ENCODE measurements at places on chromosomes 5 and 9.

GRCh38 chr9:79946712-79947111 is 374.9 kb downstream of the TLE4 start:
- DNase-seq: no peak

- DNase-seq: no peak
These were observed 66.1 kb upstream of the EDIL3 start for GRCh38 chr5:84450617-84451414.

DNA sequence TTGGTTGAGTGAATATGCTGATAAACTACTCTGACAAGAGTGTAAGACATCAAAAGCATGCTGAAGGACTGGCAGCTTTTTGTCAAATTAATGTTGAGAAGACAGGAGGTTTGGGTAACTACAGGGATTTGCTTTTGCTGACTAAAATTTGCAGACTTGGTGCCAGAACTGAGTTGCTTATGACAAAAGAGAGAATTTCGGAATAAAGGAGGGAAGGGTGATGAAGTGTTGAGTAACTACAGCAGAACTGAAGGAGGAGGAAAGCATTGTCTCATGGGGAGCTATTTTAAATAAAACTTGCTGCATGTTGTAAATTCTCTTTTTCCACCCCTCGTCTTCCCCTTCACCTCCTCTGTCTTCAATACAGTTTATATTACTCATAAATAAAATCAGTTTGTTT is 296.1 kb downstream of the YTHDC2 start:
- no peak for DNase-seq

DNA sequence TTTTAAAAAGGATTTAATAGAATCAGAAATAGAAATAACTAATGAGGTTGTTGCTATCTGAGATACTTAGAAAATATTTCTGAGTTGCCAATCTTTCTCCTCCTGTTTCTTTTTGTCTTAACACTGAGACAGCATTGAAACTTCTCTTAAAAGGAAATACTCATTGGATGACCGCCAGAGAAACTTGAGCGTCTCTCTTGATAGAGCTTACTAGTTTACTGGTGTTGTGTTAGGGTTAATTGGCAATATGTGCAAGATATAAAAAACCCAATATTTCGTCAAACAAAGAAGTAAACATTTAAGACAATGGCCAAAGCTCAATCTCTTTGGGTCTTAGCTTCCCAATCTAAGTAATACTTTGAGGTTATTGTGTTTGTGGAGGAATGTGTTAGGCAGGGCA is 176.4 kb upstream of the CHD1 start:
- no peak for DNase-seq

- no peak for DNase-seq
These were observed 15.0 kb upstream of the TIFAB start for GRCh38 chr5:135467051-135467625.

GRCh38 chr9:10026443-10026984 is 586.3 kb downstream of the PTPRD start:
- DNase-seq: no peak

DNA sequence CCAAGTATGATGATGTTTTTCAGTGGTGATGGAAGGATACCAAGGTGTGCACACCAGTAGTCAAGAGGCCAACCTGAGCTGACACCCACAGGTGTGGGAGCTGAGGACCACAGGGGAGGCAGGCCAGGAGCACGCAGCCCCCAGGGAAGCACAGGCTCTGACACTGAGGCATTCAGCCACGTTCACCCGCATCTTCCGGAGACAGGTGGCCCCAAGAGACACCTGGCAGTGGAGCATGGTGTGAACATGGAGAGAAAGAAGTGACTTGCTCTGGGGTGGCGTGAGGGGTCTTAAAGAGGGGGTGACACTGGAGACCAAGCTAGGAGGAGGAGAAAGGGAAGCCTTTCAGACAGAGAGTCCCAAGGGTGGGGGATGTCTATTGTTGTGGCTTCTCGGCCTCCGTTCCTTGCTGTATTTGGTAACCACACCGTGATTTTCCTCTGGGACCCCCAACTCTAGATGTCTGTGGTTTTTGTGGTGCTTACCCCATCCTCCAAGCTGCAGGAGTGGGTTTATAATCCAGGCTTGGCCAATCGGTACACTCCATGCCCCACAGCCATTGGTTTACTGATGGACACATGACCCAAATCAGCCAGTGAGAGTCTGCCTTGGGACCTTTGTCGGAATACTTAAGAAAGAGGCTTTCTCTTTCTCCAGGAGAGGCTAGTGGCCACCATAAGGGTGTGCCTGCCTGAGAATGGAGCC is 84.6 kb downstream of the HRH2 start:
- no peak for DNase-seq

GRCh38 chr9:33273972-33274328 is 9.1 kb downstream of the CHMP5 start:
- DNase-seq: no peak

GRCh38 chr5:153619771-153620170 is 129.3 kb downstream of the GRIA1 start:
- no peak for DNase-seq

GRCh38 chr5:77846422-77847128 is 70.4 kb upstream of the TBCA start:
- no peak for DNase-seq

DNA sequence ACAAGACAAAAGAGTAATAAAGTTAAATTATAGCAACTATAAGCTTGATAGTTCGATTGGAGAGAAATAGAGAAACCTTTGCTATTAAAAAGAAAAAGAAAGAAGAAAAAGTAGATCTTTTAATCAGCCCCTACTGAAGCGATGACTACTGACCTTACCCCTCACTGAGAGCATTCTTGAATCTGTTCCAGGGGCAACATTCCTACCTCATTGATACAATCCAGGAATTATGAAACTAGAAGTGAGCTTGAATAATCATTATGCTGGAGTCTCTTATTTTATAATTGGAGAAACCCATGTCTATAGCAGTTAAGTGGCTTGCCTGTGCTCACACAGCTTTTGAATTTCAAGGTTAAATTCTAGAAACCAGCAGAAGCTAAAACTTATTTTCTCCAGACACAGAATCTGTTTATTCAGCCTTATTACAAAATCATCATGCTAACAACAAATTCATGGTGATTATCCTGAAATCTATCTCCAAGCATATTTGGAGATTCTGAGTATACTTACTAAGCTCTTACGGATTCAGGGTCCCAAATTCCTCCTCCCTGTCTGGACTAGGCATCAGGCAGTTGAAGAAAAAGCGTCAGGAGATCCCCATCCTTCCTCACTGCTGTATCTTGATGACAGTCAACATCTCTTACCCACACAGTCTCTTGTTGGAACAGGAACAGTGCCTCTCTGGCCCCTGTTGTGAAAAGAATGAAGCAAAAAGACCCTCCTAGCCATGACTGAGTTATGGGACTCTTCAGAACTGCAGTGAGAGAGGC is 547.6 kb upstream of the WWC1 start:
- no peak for DNase-seq

- peak; percentile 18 for DNase-seq
These were observed 6.1 kb downstream of the CCNI2 start for GRCh38 chr5:132753135-132753987.

DNA sequence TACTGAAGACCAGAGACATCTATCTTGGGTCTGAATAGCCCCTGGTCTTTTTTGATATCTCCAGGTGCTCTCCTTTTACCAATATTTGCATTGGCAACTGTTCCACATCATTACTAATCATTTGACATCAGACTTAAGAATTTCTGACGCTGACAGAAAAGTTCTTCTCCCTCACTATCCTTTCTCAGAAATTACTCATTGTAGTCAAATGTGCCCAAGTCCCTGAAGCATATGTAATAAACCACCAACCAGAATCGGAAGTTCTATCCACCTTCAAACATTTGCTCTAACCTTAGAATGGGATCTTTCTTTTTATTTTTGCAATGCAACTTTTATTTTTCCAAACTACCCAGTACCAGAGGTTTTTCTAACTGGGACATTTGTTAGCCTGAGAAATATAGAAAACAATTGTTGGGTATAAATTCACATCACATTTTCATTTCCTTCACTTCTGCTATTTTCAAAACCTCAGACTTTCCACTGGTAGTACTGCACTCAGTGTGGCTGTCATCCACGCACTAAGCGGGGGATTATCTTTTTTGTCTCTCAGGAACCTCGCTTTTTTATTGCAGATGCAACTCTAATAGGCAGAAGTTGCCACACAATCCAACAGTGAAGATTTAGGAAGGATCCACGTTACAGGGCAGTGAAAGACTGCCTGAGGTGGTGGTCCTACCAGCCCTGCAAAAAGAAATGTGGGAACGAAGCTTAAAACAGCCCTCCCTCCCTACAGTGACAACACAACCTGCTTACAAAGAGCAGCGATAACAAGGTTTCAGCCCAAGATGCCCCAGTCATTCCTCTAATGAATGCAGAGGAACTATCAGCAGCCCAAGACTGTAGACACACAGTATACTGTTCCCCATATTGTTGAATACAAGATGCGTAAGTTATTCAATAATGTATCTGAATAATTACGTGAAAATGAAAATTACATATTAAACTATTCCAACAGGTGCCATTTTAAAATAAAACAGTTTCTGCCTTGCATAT is 201.2 kb downstream of the EBF1 start:
- no peak for DNase-seq

DNA sequence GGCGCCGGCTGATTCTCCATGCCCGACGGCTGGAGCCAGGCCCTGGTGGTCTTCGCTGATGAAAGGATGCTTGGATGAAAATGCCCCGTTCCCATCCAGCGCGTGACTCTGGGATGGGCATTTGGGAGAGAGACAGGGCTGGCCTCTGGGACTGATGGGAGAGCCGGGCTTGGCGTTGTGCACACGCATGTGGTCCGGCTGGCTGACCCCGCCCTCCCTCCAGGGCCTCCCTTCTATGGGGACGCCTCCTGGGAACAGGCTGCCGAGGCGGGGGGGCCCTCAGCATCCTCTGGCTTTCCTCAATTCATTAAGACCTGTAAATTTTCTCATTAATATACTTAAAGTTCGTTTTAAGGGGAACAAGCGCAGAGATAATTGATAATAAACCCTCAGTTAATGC is 36.8 kb downstream of the UNC5A start:
- no peak for DNase-seq

DNA sequence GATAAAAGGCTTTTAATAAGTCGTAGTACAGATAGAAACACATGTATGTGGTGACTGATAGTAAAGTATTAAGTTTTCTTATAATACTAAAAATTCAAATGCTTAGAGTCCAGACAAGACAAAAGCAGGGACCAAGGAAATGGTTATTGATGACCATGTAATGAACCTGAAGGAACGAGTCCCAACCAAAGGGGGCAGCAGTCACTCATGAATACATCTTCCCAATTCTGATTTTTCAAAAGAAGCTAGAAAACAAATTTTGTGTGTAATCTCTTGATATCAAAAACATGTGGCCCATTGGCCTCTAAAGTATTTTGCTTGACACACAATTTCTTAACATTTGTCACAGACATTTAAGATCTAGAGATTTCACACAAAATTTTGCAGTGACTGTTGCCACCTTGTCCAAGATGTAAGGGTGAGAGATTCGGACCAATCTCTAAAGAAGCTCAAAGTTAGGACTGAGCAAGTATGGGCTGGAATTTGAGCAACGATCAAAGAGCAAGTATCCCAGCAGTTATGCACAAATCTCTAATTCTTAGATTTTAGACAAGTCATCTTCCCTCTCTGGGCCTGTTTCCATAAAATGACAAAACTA is 66.8 kb downstream of the ARL15 start:
- peak; percentile 12 for DNase-seq

DNA sequence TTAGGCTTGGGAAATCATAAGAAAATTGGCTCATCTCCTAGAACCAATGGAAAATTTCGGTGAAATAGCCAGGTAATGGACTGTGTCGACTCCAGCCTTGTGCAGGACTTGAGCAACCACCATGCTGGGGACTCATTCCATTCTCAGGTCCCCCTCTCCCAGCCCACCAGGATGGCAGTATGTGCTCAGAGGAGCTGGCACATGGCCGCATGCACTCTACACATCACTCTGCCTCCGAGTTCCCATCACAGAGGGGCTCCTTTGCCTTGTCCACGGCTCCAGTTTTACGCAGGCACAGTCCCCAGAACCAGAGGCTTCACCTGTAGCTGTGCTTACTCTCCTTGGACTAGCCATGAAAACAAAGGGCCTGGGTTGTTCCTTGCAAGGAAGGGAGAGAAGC is 149.3 kb downstream of the PAX5 start:
- DNase-seq: no peak

DNA sequence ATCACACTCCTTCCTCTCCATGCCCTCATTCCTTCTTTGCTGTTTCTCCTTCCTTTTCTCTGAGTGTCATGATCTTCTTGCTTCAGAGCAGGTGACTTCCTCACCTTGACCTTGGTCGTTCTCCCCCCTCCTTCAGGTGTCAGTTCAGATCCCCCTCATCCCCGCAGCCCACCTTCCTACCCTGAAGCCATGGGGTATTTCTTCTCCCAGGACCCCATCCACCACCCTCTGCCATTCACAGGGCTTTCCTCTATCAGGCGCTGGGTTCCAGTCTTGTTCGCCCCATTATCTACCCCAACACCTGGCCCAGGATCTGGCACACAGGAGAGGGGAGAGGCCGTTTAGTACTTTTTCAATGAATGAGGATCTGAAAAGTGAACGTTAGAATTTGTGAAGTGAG is 101.0 kb downstream of the NSG2 start:
- no peak for DNase-seq

DNA sequence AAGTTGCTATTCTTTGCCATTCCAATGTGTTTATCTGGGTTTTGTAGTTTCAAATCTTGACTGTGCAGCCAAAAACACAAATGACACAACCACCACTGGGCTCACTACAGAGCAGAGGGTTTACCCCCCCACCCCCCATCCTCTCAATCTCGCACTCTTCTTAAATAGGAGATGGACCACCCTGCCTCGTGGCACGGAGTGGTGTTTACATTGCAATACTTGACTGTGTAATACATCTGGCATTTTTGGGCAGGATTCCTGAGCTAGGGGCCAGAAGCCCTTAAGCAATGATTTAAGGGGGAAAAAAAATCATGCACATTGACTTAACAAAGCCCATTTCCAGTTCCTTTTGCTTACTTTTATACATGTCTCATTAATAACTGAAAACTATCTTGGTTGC is 19.0 kb downstream of the PTCH1 start:
- no peak for DNase-seq

DNA sequence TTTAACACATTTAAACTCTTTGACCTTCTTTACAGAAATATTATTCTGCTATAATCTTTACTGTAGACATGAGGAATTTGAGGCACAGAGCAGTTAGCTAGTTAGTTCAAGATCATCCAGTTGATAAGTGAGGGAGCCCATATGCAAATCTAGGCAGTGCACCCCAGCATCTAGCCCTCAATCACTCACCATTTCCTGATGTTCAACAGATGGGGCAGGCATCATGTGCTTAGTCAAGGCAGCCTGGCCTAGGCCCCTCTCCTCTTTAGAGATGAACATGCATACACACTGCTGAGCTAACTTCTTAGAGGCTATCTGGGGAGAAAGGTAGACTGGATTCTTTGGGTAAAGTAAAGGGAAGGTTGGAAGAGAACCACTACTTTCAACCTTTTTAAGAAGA is 206.8 kb upstream of the SLC24A2 start:
- peak; percentile 43 for DNase-seq

DNA sequence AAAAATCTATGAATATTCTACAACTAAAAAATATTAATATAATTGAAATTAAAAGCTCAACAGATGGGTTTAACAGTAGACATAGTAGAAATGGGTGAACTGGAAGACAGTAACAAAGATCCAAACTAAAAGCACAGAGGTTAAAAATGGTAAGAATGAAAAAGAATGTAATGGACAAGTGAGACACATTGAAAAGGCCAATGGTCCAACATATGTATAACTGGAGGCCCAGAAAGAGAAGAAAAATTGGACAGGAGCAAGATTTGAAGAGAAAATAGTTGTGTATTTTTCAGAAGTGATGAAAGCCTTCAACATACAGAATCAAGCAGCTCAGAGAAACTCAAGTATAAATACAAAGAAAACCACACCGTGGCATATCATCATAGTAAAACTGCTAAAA is 58.6 kb downstream of the PCDHGC5 start:
- no peak for DNase-seq

GRCh38 chr5:58322453-58322852 is 137.4 kb downstream of the PLK2 start:
- no peak for DNase-seq

Data from activated CD4-positive, alpha-beta T cell treated with anti-CD3 and anti-CD28 coated beads, Interleukin-2, amount 50 U/mL, for 16 hours (primary cell).